Gastroesophageal sphincter (tissue), 4 donors: ENCODE measurements at places on chromosomes 6 and 20. TPM values are rescaled to one million over a fixed set of nuclear protein-coding genes. Genes with fewer than 3 reads are reported as not detected.

DNA sequence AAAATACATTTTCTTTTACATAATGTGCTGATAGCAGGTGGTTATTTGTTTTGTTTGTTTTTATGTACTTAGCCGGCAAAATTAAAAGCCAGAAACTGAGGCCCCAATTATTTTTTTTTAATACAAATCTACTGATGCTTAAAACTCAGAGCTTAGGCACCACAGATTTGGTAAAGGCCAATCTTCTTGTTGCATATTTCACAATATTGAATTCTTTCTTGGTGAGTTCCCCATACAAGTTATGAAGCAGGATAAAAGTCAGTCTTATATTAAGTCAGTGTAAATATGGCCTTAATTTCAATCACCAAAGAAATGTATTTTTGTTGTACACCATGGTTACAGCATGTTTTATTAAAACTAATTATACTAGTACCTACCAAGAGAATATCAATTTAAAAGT lies 16.3 kb upstream of the ZDHHC14 start:
- no peak for ATAC-seq

DNA sequence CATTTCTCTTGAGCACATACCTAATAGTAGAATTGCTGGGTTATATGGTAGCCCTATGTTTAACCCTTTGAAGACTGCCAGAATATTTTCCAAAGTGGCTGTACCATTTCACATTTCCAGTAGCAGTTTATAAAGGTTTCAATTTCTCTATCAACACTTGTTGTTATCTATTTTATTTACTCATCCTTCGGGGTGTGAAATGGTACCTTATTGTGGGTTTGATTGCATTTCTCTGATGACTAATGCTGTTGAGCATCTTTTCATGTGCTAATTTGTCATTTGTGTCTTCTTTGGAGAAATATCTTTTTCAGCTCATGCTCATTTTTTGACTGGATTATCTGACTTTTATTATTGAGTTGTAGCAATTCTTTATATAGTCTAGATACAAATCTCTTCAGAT lies 5.4 kb downstream of the ENPP4 start:
- no peak for ATAC-seq

DNA sequence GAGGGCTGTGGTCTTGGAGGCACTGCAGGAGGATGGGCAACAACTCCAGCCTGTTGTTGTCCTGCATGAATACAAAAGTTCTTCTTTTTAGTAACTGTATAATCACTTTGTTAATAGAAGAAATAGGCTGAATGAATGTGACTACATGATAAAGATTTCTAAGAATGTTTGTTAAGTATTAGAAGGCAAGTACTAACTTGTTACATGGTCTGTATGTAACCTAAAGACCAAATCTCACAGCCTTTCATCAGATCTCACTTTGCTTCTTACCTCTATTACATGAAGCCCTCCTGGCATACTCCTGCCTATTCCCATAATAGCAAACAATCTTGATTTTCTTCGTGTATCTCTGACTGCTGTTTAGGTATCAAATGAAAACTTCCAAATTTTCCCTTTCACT lies 73.4 kb downstream of the REPS1 start:
- no peak for ATAC-seq

DNA sequence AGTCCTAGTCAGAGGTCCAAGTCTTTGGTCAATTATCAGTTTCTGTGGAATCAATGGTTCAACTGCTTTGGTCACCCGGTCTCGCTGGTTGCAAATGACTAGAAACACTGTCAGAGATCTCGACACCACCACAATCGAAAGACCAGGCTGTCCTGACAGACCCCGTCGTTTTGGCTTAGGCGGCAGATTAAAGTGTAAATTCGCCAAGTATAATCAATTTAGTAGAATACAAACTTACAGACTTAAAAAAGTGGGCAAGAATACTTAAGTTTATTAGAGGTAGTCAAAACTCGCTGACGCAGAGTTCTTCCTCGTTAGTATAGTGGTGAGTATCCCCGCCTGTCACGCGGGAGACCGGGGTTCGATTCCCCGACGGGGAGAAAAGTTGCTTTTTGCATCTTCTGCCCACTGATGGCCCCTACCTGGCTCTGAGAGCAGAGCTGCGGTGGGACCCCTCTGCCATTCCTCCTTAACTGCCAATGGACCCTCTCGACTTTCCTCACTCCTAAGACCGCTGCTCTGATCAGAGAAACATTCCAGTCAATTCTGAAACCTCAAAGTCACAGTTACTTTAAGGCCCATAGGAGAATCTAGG lies 30.6 kb upstream of the ZNF184 start:
- peak; percentile 72 for ATAC-seq

- no peak for ATAC-seq
These were observed 19.7 kb downstream of the UBE2V1 start for GRCh38 chr20:50093240-50093639.

DNA sequence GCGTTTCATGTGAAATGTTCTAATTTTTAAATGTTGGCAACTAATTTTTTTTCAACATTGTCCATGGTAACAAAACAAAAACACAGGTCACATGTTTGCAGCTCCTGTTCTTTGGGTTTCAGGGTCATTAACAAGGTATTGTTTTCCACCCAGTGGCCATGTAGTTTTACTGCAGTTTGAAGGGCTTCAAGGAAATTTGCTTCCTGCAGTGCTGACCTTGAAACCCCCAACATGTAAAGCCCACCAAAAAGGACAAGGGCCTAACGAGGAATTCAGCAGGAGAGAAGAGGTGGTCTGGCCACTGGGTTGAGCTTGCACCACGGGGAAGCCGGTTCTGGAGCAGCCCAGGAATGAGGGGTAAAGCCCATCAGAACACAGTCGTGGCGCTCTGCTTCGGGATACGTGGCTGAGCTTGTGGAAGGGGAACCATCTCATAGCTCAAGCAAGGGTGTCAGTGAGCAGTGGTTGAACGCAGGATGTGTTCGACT lies 13.9 kb upstream of the KLHL31 start:
- ATAC-seq = no peak

DNA sequence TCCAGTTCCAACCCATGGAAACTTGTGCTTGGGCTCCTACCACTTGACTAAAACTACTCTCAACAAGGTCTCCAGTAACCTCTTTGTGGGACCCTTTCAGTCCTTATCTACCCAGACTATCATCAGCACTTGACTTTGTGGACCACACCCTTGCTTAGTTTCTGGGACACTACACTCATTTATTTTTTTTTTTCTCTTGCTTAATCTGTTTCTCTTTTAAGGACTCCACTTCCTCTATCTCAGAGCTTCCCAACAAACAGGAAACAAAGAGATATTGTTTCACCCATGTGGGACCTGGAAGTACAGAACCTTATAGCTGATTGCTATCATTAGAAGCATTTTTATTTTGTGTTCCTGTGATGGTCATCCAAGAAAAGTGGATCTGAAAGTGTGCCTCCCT lies 28.8 kb upstream of the ME1 start:
- ATAC-seq = no peak

Gene FNDC1
- 9.9 TPM for total RNA-seq

Gene ADGB
- total RNA-seq = not detected

Gene ID1
- 714 TPM for total RNA-seq
